ENCODE measurements at places on chromosomes 11 and 22.

DNA sequence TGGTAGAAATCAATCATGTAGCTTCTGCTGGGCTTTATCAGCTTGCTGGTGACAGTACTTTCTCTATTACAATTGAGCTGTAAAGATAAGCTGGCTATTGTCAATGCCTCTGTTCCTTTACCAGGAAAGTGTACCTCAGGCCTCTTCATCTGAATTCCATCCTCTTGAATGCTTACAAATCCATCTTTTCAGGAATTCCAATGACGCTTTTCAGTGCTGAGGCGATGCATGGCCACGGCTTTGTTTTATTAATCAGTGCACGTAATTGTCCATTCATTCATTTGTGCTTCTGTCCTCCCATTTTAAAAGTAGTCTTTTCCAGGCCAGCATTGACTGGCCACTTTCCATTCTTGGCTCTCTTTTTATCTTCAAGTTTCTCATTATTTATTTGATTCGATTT is 202.0 kb downstream of the PGR start:
- DNase-seq, result no peak

DNA sequence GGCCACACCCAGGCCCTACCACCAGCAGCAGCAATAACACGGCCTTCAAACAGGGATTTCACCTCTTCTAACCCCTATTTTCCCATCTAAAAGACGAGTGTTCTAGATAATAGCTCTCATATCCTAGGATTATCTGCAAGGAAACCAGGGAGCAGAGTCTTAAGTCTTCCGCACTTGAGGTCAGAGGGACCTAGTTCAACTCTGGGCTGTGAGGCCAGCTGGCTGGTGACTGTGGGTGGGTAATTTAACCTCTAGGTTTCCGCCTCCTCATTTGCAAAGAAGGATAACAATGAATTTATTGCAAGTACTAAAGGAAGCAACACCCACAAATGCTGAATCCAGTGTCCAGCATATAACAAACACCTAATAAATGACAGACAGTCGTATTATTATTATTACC is 70.1 kb downstream of the LARGE1 start:
- no peak for DNase-seq

DNA sequence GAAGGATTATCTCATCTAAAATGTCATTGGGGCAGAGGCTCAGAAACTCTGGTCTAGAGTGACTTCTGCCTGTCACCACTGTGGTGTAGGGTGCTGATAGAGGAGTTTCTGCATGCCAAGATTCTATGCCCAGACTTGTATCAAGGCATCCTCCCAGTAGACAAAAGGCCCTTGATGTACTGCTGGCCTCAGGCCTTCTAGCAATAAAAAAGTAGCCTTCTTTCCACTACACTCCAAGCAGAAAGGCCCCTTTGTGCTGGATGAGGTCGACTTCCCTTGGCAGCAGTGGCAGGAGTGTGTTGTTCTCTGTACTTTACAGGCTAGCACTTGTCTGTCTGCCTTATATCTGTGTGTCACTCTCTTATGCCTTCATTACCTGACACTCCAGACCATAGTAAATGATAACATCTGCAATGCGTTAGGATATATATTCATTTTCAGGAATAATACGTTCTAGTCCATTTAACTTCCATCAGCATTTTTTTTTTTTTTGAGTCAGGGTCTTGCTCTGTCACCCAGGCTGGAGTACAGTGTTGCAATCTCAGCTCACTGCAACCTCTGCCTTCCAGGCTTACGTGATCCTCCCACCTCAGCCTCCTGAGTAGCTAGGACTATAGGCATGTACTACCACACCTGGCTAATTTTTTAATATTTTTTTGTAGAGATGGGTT is 49.5 kb upstream of the RRM1 start:
- no peak for DNase-seq

- DNase-seq, result no peak
Measured at GRCh38 chr11:35173011-35173511, 34.1 kb downstream of the CD44 start.

Data from stimulated activated CD4-positive, alpha-beta T cell treated with anti-CD3 and anti-CD28 coated beads, Interleukin-1b, Interleukin-23, amount 100 ng/mL, for 1 hour (primary cell).